Esophagus squamous epithelium (tissue), 5 donors: ENCODE measurements at places on chromosomes 7 and 10.

- DNase-seq, result no peak
These were observed 227.8 kb upstream of the GRB10 start for GRCh38 chr7:51010534-51010933.

- no peak for DNase-seq
These were observed 11.6 kb downstream of the SLC29A4 start for GRCh38 chr7:5294169-5294987.

DNA sequence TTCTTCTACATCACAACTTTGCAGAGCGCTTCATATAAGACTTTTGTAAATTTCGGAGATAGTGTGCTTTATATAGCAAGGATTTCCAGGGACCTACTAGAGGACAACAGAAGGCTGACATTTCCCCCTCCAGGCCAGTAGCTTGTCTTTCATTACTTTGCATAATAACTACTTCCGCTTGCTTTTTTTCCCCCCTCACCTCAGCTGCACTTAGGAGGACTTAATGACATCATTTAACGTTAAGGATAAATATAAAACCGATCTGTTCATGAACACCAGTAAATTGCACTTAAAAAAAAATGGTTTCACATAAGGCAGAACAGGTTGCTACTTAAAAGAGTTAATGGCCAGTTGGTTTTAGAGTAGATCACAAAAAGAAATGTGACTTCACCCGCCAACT lies 172.3 kb downstream of the AUTS2 start:
- DNase-seq, result no peak

DNA sequence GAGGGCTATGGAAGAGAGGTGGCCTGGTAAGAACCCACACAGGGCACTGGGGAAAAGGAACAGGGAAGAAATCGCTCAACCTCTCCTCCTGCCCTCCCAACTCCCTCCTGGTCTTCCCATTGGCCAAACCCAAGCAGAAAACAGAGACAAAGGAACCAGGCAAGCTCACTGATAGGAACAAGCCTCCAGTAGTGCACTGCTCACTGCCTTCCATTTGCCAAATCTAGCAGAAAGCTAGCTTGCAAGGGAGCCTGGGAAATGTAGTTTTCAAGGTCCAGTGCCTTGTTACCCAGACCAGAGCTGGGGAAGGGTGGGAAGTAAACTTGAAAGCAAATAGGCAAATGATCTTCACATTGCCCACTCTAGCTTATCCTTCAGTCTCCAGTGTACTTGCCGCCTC lies 556.1 kb upstream of the AUTS2 start:
- DNase-seq, result no peak

- DNase-seq, result no peak
These were observed 29.0 kb downstream of the MRC1 start for GRCh38 chr10:17838080-17838648.

- DNase-seq, result no peak
These were observed 191.2 kb downstream of the PLXDC2 start for GRCh38 chr10:20007426-20007825.

- DNase-seq, result no peak
These were observed 84.9 kb downstream of the RNF216 start for GRCh38 chr7:5696346-5697110.

GRCh38 chr7:40659231-40659630 lies 524.4 kb downstream of the SUGCT start:
- DNase-seq, result no peak

DNA sequence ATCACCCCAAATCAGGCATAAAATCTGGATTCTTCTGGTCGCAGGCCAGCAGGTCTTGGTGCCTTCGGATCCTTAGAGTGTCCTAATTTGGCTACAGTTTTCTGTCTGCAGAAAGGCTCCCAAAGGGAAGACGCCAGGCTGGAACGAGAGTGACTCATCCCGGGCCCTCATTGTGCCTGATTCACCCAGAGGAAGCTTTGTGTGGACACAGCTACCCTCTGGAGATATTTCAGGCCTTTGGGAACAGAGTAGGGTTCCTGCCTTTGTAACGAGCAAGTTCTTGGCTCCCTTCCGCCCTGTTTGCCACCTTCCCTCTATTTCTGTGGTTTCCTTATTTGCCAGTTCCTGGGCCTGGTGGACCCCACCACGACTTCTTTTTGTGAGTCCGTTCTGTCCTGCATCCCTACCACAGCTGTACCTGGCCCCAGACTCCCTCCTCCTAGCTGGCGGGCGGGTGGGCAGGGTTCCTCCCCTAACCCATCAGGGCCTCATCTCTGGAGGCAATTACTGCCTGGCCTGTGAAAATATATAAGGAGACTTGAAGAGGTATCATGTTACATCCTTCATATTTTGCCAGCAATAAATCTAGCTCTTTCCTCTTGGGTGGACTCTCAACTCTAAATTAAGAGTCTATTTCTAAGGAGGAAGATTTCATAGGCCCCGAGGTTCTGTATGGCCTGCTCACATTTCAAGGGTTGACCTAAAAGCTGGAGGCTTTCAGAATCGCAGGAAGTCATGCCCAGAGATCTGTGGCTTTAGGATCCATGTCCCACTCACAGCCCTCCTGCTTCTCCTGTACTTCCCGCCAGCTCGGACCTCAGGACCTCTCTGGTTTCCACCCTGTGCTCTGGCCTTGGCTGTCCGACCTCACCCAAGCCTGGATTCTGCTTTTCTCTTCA lies 219.2 kb upstream of the ZNF32 start:
- DNase-seq, result no peak

DNA sequence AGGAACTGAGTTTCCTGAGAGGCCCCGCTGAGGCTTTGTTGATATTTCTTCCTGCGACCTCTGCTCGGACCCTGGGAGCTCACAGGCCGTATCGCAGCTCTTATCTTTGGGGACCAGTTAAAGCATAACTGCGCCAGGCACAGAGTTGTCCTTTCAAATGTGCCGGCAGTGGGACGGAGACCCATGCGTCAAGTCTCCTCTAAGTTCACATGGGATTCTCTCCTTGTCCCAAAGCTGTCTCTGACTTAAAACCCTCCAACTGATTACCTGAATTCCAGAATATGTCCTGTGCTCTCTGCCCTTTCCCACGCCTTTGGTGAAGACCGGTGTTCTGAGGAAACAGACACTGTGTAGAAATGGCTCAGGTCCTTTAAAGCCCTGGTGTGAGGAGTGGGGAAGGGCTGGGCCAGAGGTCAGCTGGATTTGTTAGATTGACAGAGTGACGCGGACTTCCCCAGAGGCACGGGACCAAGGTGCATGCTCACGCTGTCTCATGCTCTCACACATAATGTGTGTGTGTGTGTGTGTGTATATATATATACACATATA lies 169.8 kb downstream of the EGFR start:
- no peak for DNase-seq

DNA sequence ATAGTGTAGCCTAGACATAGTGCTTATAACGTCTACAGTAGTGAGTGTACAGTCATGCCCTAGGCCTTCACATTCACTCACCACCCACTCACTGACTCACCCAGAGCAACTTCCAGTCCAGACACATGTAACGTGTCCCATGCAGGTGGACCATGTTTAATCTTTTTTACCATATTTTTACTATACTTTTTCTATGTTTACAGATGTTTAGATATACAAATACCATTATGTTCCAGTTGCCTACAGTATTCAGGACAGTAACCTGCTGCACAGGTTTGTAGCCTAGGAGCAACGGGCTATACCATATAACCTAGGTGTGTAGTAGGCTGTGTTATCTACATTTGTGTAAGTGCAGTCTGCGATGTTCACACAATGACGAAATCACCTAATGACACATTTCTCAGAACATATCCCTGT lies 11.0 kb downstream of the MPP7 start:
- no peak for DNase-seq

GRCh38 chr10:119292968-119293760 lies 85.8 kb downstream of the GRK5 start:
- DNase-seq, result no peak

- DNase-seq, result no peak
These were observed 54.5 kb downstream of the ORC5 start for GRCh38 chr7:104153287-104153686.

- DNase-seq, result no peak
These were observed 6.0 kb downstream of the MBLAC1 start for GRCh38 chr7:100132697-100133151.

- no peak for DNase-seq
These were observed 8.0 kb upstream of the BEND7 start for GRCh38 chr10:13536674-13537366.

DNA sequence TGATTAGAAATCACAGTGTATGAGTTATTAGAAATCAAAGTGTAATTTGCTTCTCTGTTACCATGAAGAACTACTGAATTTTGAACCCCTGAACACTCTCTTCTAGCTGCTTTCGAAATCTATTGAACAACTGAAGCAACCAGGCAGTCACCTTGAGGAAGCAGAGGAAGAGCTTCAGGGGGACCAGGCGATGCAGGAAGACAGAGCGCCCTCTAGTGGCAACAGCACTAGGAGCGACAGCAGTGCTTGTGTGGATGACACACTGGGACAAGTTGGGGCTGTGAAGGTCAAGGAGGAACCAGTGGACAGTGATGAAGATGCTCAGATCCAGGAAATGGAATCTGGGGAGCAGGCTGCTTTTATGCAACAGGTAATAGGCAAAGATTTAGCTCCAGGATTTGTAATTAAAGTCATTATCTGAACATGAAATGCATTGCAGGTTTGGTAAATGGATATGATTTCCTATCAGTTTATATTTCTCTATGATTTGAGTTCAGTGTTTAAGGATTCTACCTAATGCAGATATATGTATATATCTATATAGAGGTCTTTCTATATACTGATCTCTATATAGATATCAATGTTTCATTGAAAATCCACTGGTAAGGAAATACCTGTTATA lies 170.7 kb downstream of the HDAC9 start:
- peak; percentile 4 for DNase-seq

GRCh38 chr10:18321371-18321770 lies 181.1 kb downstream of the CACNB2 start:
- no peak for DNase-seq

DNA sequence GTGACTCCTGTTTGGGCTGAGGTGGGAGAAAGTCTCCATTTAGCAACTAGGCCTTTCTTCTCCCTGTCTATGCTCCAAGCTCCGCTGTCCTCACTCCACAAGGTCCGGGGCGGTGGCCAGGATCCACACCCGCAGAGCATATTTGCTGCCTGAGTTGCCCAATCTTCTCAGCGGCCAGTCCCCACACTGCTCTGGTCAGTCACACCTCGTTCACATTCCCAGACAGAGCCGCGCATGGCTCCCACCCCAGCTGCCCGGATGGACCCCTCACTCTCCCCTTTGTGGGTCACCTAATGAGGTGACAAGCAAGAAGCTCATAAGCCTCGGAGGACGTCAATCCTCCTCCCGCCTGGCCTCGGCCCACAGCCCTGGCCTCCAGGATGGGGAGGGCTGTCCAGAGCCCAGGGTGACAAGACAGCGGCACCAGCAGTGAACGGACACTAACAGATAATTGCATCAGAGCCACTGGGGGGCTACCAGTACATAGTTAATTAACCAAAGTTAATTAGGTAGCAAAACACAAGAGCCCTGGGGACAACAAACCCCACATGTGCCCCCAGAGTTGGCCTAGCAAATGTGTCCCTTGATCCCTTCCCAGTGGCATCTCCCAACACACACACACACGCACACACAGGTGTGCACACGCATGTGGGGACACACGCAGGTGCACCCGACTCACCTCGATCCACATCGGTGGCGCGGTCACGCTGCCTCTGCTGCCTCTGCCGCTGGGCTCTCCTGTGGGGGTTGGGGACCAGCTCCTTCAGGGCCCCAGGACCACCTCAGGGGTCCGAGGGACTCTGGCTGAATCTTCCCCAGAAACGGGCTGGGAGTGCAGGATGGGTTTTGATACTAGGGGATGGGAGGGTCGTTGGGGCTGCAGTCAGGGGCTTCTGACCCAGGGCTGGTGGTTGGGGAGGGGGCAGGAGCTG lies 11.8 kb downstream of the EPHA1 start:
- DNase-seq, result no peak

DNA sequence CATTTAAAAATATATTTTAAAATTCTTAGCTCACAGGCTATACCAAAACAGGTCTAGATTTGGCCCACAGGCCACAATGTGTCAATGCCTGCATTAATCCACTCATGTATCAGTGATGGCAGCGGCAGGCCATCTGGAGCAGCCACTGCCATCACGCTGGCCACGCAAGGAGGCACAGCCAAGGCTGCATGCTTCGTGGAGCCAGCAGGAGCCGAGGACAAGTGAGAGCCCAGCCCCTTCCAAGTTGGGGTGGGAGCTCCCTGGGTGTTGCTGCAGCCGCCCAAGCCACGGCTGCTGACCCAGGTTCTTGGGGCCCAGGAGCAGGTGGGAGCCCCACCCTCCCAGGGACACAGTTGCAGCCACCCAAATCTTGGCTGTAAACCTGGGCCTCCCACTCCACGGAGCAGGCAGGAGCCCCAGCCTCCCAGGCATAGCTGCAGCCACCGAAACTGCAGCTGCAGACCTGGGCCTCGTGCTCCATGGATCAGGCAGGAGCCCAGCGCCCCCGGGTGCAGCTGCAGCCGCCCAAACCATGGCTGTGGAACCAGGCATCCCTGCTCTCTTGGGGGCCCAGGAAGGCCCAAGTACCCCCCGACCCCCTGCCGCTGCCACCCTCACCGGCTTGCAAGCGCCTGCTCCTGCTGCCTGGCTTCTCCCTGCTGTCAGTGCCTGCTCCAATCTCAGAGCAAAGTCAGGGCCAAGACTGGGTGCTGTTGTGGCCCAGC lies 87.3 kb upstream of the CACUL1 start:
- no peak for DNase-seq

DNA sequence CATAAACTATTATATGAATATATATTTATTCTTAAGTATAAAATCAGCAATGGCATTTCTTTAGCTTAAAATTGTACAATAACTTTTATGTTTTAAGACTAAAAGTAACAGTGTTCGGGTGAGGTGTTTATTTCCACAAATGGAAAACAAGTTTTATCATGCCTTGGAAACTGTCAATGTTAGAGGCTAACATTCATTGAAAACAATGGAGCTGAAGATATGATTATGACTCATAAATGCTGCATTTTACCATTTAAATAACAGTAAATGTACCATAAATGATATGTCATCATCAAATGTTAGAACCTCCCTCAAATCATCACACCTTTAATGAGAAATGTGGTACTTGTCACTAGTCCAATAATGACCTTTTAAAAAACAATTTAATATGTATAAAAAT lies 897.3 kb downstream of the PCDH15 start:
- no peak for DNase-seq

GRCh38 chr10:95861386-95861785 lies 46.4 kb upstream of the CC2D2B start:
- DNase-seq, result no peak

- DNase-seq, result no peak
These were observed 63.5 kb downstream of the CAMK1D start for GRCh38 chr10:12412666-12413368.

DNA sequence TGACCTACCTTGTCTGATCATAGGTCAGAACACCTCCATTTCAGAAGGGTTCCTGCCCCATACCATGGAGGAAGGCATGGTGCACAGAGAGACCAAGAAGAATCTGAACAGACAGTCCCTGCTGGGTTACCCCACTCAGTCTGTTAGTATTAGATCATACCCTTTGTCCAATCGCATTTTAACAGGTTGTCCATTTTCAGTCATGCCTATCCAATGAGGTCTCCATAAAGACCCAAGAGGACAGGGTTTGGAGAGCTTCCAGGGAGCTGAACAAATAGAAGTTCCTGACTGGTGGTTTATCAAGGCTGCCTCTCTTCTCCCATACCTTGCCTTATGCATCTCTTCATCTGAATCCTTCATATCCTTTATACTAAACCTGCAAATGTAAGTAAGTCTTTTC lies 21.2 kb upstream of the SLC16A12 start:
- no peak for DNase-seq

- no peak for DNase-seq
These were observed 62.3 kb downstream of the CREB5 start for GRCh38 chr7:28474640-28475039.
